ENCODE measurements at places on chromosomes 7 and 10. TPM values are rescaled to one million over a fixed set of nuclear protein-coding genes. Genes with fewer than 3 reads are reported as not detected.

DNA sequence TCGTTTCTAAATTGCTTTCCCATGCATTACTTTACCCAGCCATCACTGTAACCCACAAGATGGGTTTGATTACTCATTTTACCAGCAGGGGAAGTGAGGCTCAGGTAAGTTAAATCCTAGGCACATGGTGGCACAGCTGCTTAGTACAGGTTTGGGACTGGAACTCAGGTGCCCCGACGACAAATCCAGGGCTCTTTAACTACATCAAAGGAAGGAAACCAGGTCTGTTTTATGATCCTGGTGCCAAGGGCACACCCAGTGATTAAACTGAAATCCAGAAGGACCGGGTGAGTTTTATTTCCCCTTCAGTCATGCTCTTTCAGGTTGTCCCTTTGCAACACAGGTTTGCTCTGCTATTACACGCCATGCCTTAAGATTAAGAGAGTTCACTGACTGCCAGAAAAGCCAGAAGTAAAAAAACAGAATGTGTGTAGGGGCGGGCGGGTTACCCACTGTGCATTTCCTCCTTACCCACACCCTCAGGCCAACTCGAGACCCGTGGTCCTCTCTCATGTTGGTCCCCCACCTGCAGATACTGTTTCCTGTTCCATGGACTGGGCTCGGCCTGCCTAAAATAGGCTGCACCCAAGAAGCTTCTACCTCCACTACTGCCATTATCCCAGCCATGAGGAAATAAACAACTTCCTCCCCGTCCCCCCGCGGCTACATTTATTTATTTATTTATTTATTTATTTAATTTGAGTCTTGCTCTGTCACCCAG lies 55.1 kb upstream of the KDM7A start:
- no peak for DNase-seq

KLF14 gene
- 1.0 TPM for total RNA-seq

DNA sequence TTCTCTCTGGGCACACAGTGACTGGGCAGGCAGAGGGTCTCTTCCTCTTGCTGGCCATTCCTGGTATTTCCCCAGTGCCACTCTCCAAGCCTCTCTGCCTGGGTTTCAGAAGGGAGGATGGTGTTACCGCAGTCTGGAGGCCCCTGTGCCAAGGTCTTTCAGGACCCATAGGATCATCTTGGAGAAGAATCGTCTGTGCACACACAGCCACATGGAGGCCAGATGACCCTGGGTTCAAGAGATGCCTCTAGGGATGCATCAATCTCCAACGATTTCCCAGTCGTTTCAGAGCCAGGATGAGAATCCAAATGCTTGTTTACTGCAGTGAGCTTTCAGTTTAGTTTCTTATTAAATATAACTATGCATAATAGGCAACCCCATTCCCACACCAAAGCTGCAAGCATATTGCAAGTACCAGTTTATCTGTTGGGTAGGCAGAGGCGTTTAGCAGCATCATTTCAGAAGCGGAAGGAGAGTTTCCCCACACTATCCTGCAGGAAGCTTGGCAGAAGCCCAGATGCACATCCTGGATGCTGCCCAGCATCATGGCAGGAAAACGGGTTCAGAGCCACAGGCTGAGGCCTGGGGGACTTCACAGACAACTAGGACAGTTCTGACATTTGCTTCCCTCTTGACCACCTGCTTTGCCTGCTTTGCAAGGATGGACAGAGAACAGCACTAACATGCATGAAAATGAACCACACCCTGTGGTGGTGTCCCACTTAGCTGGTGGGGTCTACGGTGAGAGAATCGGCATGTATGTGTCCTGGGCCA lies 134.7 kb upstream of the FAM20C start:
- DNase-seq: no peak

DNA sequence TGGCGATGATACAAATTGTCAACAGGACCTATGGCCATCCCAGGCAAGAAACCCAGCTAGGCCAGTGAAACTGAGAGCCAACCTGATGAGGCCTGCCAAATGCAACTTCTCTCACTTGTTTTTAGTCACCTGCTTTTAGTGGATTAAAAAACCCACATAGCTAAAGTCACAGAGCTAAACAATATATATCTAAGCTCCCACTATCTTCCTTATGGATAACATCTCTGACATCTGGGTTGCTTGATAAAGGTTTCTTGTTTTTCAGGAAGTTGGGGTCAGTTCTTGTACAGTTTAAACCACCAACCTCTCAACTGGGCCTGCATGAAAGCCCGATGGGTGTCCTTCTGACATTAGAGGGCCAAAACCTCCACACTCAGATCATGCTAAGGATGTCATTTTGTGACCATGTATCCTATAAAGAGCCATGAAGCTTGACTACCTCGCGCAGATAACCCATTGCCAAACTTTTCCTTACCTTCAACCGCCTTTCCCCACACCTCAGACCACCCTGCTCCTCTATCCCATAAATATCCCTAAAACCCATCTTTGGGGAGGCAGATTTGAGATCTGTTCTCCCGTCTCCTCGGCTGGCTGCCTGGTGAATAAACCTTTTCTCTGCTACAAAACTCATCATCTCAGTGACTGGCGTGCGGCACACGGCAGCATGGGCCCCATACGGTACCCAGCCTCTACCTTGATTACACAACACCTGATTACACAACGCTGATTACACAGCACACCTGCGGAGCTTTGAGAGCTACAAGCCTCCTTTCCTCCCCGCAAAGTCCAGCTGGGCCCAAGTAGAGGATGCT lies 797 bp upstream of the STMP1 start:
- no peak for DNase-seq
